Natural killer cell treated with Interleukin-12 subunit alpha and Interleukin-12 subunit beta and Interleukin-15 and Interleukin-18, amount 100 ng/mL, for 72 hours (primary cell): ENCODE measurements at places on chromosomes 1 and 21.

GRCh38 chr21:39373634-39374033 lies 24.7 kb upstream of the HMGN1 start:
- no peak for DNase-seq

- DNase-seq = no peak
Observed at GRCh38 chr1:46043458-46044017, 88.9 kb downstream of the PIK3R3 start.

DNA sequence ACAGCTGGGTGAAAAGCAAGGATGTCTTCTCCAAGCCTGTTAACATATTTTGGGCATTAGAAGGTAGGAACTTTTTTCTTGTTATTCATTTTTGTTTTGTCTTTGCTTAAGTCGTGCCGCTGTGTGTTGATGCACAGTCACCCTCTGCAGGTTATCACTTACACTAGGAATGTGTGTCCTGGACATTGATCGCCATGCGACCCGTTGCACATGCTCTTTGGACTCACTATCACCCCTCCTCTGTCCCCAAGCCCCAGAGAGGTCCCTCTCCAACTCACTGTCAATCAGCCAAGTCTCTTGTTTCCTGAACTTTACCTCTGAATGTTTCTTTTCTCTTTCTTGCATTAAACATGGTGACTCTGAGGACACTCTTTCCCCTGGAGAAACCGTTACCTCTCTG lies 40.0 kb upstream of the CD101 start:
- no peak for DNase-seq

GRCh38 chr1:177794376-177794991 lies 175.4 kb downstream of the SEC16B start:
- no peak for DNase-seq

DNA sequence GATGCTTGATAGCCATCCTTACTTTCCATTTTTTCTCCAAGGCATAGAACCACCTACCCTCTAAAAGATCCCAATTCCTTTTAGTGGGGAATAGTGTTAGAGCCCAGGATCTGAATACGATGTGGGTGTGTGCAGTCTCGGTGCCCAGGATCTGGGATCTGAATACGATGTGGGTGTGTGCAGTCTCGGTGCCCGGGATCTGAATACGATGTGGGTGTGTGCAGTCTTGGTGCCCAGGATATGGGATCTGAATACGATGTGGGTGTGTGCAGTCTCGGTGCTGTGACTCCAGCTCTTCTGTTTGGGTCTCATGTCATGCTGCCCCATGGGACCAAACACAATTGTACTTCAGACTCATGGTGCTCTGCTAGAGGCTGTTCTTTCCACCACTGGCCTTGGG lies 265.5 kb downstream of the TRABD2B start:
- DNase-seq = no peak

DNA sequence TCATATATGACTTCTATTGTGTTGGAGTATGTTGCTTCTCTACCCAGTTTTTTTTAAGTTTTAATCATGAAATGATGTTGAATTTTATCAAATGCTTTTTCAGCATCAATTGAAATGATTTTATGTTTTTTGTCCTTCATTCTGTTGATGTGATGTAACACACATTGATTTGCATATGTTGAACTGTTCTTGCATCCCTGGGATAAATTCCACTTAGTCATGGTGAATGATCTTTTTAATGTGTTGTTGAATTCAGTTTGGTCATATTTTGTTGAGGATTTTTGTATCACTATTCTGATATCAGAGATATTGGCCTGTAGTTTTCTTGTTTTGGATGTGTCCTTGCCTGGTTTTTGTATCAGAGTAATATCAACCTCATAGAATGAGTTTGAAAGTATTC lies 46.6 kb upstream of the CD55 start:
- DNase-seq = no peak

- DNase-seq = no peak
Observed at GRCh38 chr1:70277875-70278274, 56.7 kb downstream of the SRSF11 start.

- no peak for DNase-seq
Observed at GRCh38 chr1:185727726-185728125, 6.5 kb upstream of the HMCN1 start.

- no peak for DNase-seq
Observed at GRCh38 chr1:218991089-218991488, 182.6 kb upstream of the LYPLAL1 start.

DNA sequence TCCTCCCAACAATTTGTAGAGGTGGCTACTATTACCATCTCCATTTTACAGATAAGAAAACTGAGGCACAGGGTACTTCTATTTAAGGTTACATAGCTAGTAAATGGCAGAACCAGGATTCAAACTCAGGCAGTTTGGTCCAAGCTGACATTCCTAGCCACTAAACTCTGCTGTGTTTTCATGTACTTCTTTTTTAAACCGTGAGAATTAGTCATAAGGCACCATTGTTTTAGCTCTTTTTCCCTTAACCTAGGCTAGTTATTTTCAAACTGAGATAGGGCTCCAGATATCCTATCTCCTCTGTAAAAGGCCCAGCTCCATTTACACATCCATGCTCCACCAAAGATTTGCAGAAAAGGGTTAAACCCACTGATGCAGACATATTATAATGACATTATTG lies 92.9 kb downstream of the PTPN14 start:
- DNase-seq = no peak

- DNase-seq = no peak
Observed at GRCh38 chr1:152014943-152015342, 21.3 kb upstream of the S100A10 start.
